ENCODE measurements at places on chromosomes 11 and 22.

DNA sequence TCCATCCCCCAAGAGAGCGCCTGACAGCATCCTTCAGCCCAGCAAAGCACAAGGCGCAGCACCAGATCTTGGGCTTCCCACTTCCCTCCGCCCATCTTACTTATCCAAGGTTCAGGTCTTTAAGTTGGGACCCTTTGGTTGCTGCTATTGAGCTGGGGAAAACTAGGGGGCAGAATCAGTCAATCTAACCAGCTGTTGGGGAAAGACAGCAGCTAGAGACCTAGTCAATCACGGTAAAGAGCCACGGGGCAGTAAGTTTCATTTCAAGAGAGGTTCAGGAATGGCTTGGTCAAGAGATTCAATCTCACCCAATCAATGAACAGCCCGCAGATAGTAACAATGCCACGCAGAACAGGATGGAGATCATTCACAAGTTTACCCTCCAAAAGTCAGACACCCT is 1.7 kb downstream of the ABTB2 start:
- no peak for DNase-seq

GRCh38 chr11:80024119-80024518 is 583.3 kb upstream of the TENM4 start:
- no peak for DNase-seq

DNA sequence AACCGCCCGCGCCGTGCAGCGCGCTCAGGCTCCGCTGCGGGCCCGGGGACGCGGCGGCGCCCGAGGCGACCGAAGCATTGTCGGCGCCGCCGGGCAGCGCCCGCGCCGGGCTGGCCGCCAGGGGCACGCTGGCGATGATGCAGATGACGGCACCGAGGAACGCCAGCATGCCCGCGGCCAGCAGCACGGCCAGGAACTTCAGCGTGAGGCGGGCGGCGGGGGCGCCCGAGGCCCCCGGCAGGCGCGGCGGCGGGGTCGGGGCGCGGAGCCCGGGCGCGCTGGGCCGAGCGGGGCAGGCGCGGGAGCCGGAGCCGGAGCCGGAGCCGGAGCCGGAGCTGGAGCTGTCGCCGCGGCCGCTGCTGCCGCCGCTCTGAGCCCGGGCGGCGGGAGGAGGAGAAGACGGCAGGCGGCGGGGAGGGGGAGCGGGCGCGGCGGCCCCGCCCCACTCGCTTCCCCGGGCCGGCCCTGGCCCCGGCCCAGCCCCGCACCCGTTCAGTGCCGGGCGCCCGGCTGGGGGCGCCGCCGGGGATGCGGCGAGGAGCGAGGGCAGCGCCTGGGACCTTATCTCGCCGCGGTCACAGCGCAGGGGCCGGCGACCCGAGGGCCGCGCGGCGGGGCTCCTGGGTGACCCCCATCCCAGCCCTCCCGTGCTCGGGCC is at the start of gene NPTXR:
NPTXR (minus strand) TSS at position 372 of the 658 bp plus-strand sequence.
- no peak for DNase-seq

GRCh38 chr11:113103932-113104690 is 142.9 kb downstream of the NCAM1 start:
- no peak for DNase-seq

- DNase-seq = no peak
Measured at GRCh38 chr22:29152954-29153719, 52.6 kb upstream of the EMID1 start.

GRCh38 chr22:38345782-38346181 is 28.5 kb upstream of the CSNK1E start:
- DNase-seq = no peak

DNA sequence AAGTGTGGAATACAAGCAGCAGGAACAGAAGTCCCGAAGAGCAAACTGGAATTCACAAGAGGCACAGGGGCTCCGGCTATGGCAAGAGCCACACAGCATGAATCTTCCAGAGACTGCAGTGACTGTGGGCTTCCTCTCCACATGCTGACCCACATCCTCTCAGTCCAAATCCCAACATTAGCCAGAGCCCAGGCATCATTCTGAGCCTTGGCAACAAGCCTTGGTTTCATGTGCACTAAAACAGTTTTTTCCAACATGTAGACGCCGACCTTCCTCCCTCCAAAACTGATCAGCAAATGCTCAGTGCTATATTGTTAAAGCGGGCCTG is 91.7 kb upstream of the CSNK2A3 start:
- DNase-seq = no peak

- no peak for DNase-seq
Measured at GRCh38 chr11:67311051-67311555, 7.8 kb downstream of the SSH3 start.

Measured in DMS153 (cell line).